IPS DF 6.9 (cell line): ENCODE measurements at places on chromosomes 1 and 21.

DNA sequence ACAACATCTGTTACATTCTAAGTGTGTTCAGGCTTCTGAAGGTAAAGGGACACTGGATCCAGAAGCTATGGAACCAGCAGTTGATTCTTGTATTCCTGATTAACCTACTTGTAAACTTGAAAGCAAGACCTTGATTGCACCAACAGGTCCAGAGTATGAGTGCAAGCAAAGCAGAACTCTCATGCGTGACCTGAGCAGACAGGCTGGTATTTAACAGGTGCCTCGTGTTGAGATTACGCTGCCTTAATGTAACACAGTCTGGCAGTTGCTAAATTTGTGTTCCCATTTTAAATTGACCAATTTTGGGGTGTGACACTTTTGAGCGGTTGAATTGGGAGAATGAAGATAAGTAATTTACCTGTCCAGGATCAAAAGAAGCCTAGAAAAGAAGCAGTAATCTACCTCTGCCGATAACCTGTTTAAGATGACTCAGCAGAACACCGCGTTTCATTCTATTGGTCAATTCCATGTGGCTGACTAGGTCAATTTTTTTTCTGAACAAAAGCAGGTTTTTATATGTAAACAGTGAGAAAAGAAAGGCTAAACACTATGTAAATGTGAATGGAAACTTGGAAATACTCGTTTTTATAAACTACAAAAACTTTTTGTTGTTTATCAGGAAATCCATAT, 147.6 kb downstream of the DYRK1A start:
- DNase-seq: no peak
- peaks cover 2% of the 10 kb centered on the region; the same call in 1 of the 2 replicates for H3K4me1 ChIP-seq
- no peak overlapping the region for H3K27ac ChIP-seq
- peaks cover 4% of the 10 kb centered on the region; the same call in 1 of the 2 replicates for H3K36me3 ChIP-seq
- no peak overlapping the region for H3K4me3 ChIP-seq

DNA sequence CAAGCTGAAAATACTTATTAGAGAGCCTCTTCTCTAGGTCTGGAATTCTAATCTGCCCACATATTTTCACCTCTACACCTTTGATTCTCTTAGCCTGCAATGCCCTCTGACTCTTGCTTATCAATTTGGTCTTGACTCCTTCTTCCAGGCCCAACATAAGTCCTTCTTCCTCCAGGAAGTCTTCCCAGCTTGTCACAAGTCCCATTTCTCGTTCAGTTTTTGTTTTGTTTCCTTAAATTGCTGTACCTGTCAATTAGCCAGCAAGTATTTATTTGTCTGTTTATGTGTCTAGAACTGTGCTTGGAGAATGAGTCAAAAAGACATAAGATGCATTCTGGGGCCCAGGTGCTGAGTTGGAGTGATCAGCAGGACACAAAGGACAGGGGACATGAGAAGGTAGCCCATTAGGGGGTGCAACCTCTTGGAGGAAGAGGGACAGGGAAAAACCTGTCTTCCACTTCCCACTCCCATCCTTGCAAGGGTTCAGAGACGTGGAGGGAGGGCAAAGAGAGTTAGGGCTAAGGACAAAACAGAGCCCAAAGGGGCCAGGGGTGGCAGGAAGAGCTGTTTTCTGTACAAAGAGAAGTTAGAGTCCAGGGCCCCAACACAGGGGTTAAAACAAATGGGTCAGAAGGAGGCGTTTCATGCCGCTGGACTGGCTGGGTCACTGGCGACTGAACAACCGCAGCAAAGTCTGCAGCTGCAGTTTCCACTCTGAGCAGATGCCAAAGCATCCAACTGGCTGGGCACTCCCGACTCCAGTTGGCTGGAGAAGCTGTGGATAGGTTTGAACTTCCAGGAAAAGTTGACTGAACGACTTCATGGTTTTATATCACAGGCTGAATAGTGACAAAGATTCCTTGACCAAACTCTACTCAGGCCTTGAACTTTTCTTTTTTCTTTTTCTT, 10.7 kb upstream of the CNR2 start:
- no peaks in the 10 kb centered on the region for H3K4me1 ChIP-seq
- no peak overlapping the region for H3K4me3 ChIP-seq
- no peak overlapping the region for H3K27ac ChIP-seq
- H3K36me3 ChIP-seq: no peaks in the 10 kb centered on the region

DNA sequence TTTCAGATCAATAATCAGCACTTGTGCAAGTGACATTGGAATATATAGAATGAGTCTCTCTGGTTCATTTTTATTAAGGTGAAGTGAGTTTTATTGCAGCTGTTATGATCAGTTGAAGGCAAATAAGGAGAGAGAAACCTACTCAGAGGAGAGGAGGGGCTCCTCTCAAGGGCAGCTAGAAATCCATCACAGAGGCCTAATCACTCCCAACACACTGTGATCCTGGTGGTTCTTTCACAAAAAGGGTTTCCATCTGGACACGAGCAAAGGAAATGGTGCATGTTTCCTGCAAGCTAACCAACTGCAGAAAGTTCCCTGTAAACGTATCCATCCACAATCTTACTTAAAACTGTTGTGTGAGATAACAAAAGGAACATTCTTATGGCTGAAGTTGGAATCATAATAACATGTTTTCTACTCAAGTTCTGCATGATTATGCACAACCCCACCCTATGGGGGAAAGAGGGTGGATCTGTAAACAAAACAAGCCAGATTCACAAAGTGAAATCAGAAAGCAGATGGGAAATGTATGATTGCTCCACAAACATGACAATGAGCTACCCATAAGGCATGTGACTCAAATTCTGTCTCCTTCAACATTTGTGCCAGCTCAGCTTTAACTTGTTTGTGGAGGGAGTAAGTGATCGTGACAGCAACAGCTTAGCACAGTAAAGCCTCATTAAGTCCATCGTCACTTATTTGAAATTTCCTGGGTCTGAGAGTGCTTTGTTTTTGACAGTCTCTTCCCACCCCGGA, 141.2 kb upstream of the ST6GALNAC5 start:
- no peak overlapping the region for H3K4me3 ChIP-seq
- H3K36me3 ChIP-seq: no peaks in the 10 kb centered on the region
- no peak overlapping the region for H3K27ac ChIP-seq
- no peaks in the 10 kb centered on the region; the same call in 1 of the 2 replicates for H3K4me1 ChIP-seq

GRCh38 chr1:68112835-68113243, 62.4 kb upstream of the DIRAS3 start:
- H3K4me1 ChIP-seq: no peaks in the 10 kb centered on the region
- no peaks in the 10 kb centered on the region for H3K36me3 ChIP-seq
- no peak for DNase-seq
- H3K4me3 ChIP-seq: no peak overlapping the region

GRCh38 chr1:78303620-78304019, 187.2 kb upstream of the PTGFR start:
- no peak overlapping the region for H3K4me3 ChIP-seq
- H3K27me3 ChIP-seq: no peaks in the 10 kb centered on the region
- H3K36me3 ChIP-seq: no peaks in the 10 kb centered on the region
- DNase-seq: no peak
- H3K27ac ChIP-seq: no peak overlapping the region
- no peaks in the 10 kb centered on the region for H3K4me1 ChIP-seq

- DNase-seq: no peak
- H3K27me3 ChIP-seq: no peaks in the 10 kb centered on the region
- H3K4me1 ChIP-seq: no peaks in the 10 kb centered on the region
- no peaks in the 10 kb centered on the region for H3K36me3 ChIP-seq
These were observed 296.6 kb downstream of the CHRM3 start for GRCh38 chr1:239682960-239683359.
